Stimulated activated CD8-positive, alpha-beta memory T cell treated with anti-CD3 and anti-CD28 coated beads, Interleukin-4, amount 100 ng/mL, for 1 hour (primary cell): ENCODE measurements at places on chromosomes 13 and 19.

- no peak for DNase-seq
Measured at GRCh38 chr19:21698215-21698614, 69.2 kb downstream of the ZNF100 start.

DNA sequence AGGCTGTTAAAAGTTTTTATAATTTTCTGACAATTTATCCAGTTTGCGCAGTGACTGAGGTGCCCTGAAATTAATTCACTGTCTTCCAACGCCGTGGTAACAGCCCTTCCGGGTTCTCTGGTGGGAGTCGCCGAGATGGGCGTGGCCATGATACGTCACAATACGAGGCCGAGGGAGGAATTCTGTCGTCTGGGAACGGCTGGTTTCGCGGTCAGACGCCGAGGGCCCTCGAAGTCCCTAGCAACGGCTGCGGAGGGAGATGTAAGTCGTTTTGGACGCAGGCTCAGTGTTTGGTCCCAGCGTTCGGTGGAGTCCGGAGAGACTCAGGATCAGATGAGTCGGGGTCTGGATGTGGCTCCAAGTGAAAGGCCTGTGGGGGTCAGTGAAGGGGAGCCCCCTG, 21.7 kb downstream of the ZNF613 start:
- no peak for DNase-seq

GRCh38 chr13:21348488-21349120, 110.5 kb downstream of the ZDHHC20 start:
- no peak for DNase-seq

GRCh38 chr19:10227026-10227971, 3.8 kb downstream of the S1PR2 start:
- no peak for DNase-seq

DNA sequence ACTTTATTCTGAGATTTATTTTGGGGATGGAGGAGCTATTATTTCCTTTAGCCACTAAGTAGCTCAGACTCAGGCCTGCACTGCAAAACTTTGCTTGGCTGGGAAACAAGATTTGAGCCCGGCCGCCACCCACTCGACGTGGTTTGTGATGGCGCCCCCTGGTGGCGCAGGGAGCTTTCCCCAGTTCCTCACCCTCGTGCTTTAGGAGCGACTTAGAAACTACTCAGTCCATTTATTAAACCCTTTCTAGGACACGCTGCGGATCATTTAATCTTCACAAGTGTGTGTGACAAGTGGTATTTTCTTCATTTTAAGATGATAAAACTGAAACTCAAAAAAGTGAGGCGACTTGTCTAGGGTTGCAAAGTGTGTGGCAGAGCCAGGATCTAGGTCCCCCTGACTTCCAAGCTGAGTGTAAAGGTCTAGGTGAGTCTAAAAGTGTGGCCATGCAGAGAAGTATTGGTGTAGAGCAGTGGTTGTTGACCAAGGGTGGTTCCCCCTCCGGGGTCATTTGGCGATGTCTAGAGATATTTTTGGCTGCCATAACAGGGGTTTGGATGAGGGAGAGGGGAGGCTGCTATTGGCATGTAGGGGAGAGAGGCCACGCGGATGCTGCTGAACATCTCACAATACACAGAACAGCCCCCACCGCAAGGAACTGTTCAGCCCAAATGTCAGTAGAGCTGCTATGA, 2.2 kb downstream of the CXCL17 start:
- DNase-seq = peak; percentile 64

DNA sequence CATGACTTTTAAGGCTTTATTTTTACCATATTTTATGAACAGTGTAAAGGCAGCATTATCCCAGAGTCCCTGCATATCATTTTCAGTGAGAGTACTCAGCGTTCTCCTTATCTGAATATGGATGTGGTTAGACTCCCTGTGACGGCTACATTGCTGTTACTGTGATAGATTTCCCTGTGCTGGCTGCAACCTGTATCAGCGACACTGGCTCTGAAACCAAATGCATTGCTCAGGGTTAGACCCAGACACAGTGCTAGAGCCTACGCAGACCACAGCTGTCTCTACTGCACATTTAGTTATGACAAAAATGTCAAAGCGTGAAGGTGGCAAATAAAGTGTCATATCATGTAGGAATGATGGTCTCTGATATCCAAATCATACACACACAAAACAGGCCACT, 138.0 kb downstream of the ENOX1 start:
- DNase-seq = no peak

DNA sequence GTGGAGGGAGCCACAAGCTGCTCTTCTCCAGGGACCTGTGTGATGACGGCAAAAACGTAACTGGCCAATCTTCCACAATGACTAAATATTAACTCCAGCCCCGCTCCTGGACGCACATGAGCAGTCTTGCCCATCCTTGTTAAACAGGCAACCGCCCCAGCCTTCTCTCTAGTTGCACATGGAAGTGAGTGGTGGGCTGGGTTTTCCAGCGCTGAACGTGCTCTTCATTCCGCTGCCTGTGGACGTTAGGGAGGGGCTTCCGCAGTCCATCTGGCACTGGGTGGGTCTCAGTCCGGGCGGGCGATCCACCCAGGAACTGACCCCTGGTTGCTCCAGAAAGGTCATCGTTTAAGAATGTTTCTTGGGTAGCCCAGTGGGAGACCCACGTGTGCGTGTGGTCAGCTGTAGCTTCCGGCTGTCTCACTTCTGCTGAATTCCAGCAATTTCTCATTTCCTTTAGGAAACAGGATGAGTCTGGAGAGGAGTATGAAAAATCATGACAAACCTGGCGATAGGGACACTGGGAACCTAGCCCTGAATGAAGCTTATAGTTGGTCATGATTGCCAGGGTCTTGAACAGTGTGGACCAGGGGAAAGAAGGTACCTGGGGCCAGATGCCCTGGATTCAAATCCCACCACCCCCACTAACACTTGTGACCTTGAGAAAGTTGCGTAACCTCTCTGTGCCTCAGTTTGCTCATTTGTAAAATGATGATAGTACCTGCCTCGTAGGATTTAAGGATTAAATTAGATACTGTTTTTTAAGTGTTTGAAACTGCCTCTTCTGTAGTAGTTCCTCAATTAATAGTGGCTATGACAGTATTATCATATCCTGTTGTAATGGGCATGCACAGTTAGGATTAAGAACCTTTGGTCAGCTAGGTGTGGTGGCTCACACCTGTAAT, 92.6 kb downstream of the SIPA1L3 start:
- no peak for DNase-seq

DNA sequence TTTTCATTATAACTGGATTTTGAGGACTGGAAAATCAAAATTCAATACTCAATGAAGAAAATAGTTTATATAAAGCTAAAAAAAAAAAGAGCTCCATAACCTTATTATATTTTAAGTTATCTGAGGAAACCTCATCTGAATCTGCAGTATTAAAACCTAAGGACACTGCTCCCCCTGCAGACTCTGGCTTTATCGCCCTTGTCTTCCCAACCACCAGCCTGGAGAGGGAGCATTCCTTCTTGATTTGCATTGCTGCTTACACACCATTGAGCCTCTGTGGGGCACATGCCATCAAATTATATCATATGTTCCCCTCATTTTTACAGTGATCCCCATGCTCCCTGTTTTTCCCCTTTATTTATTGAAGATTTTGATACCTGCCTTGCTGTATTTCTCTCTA, 871.4 kb upstream of the GPC6 start:
- no peak for DNase-seq

DNA sequence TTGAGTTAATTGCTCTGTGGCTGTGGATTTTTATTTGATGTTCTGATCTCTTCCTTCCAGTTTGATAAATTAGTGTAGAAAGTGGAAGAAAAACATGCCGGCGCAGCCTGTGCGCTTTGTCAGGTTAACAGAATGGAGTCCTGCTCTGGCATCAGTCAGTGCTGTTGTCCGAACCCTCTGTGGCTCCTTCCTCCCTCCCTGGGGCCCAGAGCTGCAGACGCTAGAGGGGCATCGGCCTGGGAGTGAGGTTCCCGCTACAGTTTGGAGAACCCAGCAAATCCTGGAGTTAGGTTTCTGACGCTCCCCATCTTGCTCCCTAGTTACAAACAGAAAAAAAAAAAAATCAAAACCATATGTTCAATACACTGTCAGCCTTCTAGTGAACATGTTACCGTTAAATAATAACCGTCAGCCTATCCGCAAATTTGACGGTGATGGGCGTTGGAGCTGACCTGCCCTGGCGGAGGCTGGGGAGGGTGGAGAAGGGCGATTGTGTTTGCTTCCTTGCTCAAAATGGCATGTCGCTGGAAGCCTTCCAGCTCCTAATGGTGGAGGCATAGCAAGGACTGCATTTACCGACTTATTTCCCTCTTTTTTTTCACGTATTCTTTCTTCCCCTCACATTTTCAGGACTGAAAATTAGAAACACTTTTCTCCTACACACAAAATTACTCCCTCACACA, 13.6 kb downstream of the MBNL2 start:
- no peak for DNase-seq

- no peak for DNase-seq
Measured at GRCh38 chr13:46382224-46382623, 4.8 kb downstream of the RUBCNL start.

DNA sequence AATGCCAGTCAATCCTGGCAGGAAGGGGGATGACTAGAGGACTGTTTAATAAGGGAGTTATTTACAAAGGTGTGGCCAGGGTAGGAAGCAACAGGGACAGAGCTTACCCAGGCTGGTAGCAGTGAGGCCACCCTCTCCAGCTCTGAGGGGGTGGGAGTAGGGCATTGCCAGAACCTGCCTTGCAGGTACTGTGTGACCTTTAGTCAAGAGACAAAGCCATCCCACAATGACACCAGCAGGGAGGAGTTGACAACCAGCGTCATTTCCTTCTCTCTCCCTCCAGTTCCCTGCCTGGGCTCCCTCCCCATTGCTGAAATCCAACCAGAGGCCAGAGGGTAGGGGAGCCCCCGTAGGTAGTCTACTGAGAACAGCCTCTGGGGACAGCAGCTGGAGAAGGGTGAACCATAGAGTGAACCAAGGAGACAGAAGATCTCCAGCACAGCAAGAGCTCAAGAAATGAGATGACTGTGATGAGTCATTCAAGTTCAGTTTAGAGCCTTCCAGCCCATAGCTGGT, 33.3 kb upstream of the SPATA13 start:
- no peak for DNase-seq

- no peak for DNase-seq
Measured at GRCh38 chr13:44135566-44135965, 238.1 kb upstream of the SERP2 start.

GRCh38 chr13:22074403-22074802, 403.5 kb downstream of the FGF9 start:
- no peak for DNase-seq

DNA sequence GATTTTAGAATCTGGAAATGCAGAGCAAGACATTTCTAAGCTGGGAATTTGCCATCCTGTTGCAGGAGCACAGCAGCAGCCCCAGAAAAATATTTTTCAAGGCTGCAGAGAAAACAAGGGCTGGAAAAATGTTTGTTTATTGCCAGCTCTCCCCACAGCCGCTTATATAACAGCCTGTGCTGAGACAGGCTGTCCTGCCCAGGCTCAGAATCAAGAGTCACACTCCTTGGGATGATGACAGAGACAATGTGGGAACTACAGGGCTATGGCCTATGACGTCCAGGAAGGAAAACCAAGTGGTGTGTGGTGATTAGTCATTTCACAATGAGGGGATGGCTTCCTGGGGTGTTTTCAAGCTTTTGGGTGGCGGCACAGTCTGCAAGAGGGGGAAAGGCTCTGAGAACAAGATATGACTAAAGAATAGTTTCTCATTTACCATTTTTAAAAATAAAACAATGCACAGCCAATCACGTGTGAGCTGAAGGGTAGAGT, 136.3 kb upstream of the SERP2 start:
- no peak for DNase-seq

- no peak for DNase-seq
Measured at GRCh38 chr13:21594715-21595545, 9.0 kb downstream of the MICU2 start.

GRCh38 chr19:38011426-38011825, 104.4 kb downstream of the SIPA1L3 start:
- DNase-seq = no peak

DNA sequence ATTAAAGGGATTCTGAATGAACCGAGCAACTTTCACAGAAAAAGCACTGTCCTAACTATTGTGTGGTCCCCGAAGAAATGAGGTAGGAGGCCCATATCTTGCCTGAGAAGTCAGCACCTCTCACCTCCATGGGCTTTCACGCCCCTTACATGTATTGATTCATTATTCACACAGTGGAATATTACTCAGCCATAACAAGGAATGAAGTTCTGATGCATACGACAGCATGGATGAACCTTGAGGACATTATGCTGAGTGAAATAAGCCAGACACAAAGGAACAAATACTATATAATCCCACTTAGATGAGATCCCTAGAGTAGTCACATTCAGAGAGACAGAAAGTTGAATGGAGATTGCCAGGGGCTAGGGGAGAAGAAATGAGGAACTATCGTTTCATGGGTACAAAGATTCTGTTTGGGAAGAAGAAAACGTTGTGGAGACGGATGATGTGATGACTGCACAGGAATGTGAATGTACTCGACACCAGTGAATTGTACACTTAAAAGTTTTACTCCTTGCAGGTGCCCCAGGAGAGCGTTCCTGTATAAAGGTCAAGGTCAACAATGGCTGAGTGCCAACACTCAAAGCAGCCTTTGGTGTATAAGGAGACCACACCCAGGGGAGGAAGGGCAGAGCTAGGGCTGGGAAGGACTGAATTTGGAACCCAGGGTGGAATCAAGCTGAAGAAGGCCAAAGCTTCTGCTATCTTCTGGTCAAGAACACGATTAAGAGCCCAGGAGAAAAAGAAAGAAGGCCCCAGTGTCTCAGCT, 22.5 kb downstream of the ZIC5 start:
- no peak for DNase-seq

- no peak for DNase-seq
Measured at GRCh38 chr13:108195861-108196260, 19.5 kb downstream of the LIG4 start.

- peak; percentile 16 for DNase-seq
Measured at GRCh38 chr19:33771384-33772101, 25.1 kb upstream of the KCTD15 start.

GRCh38 chr13:45040622-45041021, 51.3 kb downstream of the GPALPP1 start:
- DNase-seq = no peak

DNA sequence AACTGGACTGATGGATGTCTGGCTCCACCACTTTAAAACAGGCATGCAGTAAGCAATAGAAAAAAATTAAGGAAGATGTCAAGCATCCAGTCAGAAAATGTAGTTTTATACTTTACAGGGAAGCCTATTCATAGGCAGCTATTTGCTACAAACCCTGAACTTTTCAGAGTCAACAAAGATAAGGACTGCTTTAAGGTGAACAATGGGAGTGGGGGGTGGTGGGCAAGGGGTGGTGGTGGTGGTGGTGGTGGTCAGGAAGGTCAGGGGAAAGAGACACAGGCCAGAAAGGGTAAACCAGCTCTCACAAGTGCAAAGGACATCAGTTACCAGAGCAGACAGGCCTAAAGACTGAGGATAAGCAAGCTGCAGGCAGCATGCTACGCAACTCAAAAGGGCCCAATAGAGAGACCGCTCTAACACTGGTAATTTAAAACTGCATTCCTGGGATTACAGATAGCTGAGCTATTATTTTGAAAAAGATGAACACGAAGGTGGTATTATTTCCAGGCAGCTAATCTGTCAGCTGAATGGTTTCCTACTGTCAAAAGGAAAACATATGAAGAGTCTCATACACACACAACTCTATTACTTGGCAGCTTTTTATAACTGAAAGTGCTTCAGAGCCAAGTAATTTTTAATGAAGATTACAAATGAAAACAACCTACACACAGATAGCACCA, 14.8 kb downstream of the BRD4 start:
- no peak for DNase-seq

GRCh38 chr19:7294558-7295212, 471 bp upstream of the INSR start:
- no peak for DNase-seq
